ENCODE measurements at places on chromosomes 1 and 21.

GRCh38 chr1:44068442-44068921 is 37.2 kb upstream of the SLC6A9 start:
- DNase-seq = no peak

GRCh38 chr1:2306151-2306978 is 78.2 kb downstream of the SKI start:
- DNase-seq = no peak

DNA sequence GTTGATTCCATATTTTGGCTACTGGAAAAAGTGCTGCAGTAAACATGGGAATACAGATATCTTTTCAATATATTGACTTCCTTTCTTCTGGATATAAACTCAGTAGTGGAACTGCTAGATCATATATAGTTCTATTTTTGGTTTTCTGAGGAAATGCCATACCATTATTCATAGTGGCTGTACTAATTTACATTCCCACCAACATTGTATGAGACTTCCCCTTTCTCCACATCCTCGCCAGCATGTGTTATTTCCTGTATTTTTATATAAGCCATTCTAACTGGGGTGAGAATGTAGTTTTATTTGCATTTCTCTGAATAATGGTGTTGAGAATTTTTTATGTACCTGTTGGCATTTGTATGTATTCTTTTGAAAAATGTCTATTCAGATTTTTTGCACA is 385.2 kb downstream of the NUF2 start:
- peak; percentile 18 for DNase-seq

- no peak for DNase-seq
Observed at GRCh38 chr1:24591781-24592180, 35.9 kb downstream of the NCMAP start.

DNA sequence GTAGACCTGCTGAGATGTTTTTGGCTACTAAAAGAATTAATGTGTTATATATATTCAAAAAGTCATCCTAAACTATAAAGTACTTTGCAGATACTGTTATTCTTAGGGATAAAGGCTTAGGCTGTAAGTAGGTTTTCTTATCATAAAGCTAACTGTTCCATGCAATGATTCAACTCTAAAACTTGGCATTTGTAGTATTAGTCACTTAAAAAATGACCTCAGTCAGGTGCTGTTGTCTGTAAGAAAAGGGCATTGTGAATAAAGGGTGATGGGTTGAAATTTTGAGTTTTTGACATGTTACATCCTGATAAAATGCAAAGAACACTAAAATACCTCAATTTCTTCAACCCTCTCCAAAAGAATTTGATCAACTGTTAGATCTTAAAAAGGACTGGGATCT is 32.9 kb downstream of the ADCY10 start:
- DNase-seq = no peak
